ENCODE measurements at places on chromosomes 6 and 20. TPM values are rescaled to one million over a fixed set of nuclear protein-coding genes. Genes with fewer than 3 reads are reported as not detected.

DNA sequence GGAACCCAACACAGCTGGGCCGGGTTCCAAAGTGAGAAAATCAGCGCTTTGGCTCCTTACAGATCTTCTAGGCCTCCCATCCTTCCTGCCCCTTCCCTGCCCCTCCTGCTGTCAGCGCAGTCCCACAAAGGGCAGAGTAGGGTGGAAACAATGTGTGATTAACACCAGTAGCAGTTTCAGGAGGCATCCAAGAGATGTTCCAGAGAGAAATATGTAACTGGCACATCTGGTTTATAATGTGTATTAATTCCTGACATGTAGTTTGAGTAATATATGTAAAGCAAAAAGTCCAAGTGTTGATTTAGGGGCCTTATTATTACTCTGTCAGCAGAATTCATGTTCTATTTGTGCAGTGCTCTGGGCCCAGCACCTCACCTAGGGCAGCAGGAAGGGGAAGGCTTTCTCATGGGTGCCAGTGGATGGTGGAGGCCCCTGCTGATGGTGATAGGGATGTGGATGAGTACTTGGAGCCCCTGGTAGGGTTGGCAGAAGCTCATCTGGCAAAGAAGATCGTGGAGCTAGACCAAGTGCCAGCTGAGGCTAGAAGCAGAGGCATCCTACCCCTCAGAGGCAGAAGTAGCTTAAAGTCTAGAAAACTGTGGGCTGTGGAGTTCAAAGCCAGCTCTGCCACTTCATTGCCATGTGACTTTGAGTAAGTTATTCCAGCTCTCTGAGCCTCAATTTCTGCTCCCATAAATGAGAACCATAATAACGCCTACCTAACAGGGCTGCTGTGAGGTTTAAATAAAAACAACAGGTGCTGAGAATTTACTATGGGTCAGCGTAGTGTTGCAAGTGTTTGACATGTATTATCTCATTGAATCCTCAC lies 22.4 kb upstream of the RALY start:
- no peaks in the 10 kb centered on the region for H3K4me1 ChIP-seq
- H3K27me3 ChIP-seq, result no peaks in the 10 kb centered on the region
- no peak for DNase-seq
- no peaks in the 10 kb centered on the region for H3K36me3 ChIP-seq
- H3K4me3 ChIP-seq, result no peak overlapping the region

DNA sequence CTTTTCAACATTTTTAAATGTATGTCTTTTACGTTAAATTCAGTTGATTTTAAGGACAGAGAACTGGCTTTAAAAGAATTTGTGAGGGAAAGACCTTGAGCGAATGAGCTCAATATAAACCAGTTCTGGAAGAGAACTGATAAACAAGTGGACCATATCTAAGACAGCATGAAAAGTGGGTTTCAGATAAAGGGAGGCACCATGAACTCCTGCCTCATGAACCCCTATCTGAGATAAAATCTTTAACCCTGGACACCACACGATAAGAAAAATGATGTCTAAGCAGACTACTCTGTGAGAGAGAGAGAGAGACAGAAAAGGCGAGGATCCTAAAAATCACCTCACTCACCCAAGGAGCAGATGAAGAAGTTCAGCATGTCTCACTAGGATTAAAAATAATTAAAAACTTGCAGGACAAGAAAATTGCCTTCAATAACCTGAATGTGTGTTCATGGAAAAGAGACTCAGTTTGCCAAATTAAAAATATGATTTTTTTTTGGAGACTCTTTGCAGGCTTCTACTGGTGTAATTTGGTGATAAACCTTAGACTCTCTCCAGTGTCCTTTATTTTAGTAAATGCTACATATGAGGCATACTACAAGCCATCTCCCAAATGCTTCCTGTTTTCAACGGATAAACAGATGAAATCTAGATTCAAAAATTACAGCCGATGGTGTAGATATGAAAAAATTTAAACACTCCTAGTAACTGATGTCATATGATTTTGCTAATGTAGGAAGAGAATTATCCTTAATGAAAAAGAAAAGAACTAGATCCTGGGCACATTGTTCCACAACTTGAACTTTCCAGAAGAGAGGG lies 299.5 kb downstream of the ADGB start:
- H3K4me3 ChIP-seq, result no peak overlapping the region
- no peaks in the 10 kb centered on the region for H3K36me3 ChIP-seq
- DNase-seq, result no peak
- no peak overlapping the region for H3K27ac ChIP-seq
- H3K4me1 ChIP-seq, result no peaks in the 10 kb centered on the region
- H3K27me3 ChIP-seq, result no peaks in the 10 kb centered on the region

DNA sequence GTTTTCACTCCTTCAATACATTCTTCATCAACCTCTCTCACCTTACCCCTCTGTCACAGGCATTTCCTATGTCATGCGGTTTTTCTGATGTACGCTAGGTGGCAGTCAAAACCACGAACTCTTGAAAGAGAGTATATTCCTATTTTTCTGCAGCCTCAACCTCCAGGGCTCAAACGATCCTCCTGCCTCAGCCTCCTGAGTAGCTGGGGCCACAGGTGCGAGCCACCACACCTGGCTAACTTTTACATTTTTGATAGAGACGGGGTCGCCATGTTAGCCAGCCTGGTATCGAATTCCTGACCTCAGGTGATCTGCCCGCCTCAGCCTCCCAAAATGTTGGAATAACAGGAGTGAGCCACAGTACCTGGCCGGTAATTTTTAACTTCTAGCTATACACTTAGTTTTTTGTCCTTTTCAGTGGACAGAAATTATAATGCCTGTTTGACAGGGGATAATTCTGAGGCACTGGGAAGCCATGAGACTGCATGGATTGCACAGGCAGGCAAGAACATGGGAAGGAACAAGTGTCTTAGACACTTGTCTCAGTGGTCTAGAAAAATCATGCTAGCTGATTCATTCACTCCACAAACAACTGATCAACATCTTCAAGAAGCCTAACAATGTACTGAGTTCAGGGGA lies 22.5 kb upstream of the HFE start:
- no peak for DNase-seq

DNA sequence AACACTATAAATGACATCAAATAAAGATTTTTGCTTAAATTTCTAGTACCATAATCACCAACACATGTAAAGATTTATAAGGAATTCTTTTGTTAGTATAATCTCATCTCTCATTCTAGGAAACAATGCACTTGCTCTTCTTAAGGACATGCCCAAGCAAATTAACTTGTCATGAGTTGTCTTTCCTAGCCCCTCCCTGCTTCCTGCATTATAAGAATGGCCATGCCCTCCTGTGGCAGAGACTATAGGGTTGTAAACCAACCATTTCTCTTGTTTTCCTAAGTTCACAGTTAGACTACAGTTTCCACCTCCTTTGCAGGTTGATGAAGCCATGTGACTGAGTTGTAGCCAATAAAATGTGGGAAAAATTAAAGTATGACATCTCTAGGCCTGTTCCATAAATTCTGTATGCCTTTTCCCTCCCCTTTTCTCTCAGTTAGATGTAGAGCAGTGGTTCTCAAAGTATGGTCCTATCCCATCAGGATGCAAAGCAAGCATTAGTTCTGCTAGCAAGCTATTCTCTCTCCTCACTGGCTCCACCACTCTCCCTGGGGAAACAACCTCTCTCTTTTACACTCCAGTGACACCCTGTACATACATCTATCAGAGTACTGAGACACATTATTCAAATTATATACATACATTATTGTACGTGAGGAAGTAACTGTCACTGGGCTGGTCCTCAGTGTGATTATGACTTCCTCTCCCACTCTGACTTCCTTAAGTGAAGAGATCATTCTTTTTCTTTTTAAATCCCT lies 295.0 kb downstream of the PKHD1 start:
- no peak for DNase-seq
- no peaks in the 10 kb centered on the region for H3K36me3 ChIP-seq
- H3K4me3 ChIP-seq, result no peak overlapping the region
- H3K4me1 ChIP-seq, result no peaks in the 10 kb centered on the region
- no peak overlapping the region for H3K27ac ChIP-seq
- H3K27me3 ChIP-seq, result no peaks in the 10 kb centered on the region

GRCh38 chr6:53985366-53985765 lies 125.9 kb upstream of the MLIP start:
- H3K27me3 ChIP-seq, result no peaks in the 10 kb centered on the region
- no peaks in the 10 kb centered on the region for H3K36me3 ChIP-seq
- H3K4me1 ChIP-seq, result no peaks in the 10 kb centered on the region

- H3K36me3 ChIP-seq, result no peaks in the 10 kb centered on the region
- H3K4me1 ChIP-seq, result no peaks in the 10 kb centered on the region
- no peak overlapping the region for H3K4me3 ChIP-seq
- H3K27me3 ChIP-seq, result no peaks in the 10 kb centered on the region
These were observed 79.1 kb downstream of the TMEM242 start for GRCh38 chr6:157244175-157244574.

DNA sequence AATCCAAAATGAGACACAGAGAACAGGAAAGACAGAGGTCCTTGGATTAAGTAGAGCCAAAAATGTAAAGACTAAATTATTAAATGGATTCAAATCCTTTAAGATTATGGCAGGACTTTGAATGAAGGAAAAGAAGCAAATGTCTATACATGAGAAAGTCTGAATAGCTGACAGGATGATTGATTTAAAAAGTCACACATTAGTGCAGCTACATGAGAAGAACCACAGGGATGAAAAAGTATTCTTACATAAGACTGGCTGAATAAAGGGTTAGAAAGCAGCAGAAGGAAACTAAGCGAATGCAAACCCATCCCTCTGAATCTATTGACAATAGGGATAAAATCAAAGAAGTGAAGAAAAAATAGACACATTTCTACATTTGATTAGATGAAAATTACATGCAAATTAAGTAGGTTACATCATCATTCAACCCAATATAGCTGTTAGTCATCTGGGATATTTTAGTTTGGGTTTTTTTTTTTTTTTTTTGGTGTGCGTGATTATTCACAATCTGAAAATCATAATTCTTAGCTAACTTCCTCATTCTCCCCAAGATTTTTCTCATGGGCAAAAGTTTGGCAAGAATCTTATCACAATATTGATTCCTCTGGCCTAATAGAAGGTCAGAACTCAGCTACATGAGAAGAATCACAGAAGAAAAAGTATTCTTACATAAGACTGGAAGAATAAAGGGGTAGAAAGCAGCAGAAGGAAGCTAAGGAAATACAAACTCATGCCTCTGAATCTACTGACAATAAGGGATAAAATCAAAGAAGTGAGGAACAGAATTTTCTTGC lies 845.4 kb downstream of the HACE1 start:
- H3K36me3 ChIP-seq, result no peaks in the 10 kb centered on the region

GRCh38 chr20:50654904-50655303 lies 36.4 kb downstream of the RIPOR3 start:
- no peak overlapping the region for H3K27ac ChIP-seq
- no peak overlapping the region for H3K4me3 ChIP-seq
- no peaks in the 10 kb centered on the region for H3K4me1 ChIP-seq
- no peak for DNase-seq

GRCh38 chr20:4853757-4854560 lies 132.2 kb downstream of the PRND start:
- no peak for DNase-seq
- H3K4me1 ChIP-seq, result no peaks in the 10 kb centered on the region
- peaks cover 16% of the 10 kb centered on the region for H3K36me3 ChIP-seq
- no peaks in the 10 kb centered on the region for H3K27me3 ChIP-seq

DNA sequence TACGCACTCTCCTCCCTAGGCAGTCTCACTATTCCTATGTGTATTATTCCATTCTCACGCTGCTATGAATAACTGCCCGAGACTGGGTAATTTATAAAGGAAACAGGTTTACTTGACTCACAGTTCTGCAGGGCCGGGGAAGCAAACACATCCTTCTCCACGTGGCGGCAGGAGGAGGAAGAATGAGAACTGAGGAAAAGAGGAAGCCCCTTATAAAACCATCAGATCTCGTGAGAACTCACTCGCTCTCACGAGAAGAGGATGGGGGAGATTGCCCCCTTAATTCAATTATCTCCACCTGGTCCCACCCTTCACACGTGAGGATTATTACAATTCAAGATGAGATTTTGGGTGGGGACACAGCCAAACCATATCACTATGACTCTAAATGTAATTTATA lies 61.9 kb downstream of the ECT2L start:
- H3K36me3 ChIP-seq, result no peaks in the 10 kb centered on the region
- no peak overlapping the region for H3K4me3 ChIP-seq
- H3K27ac ChIP-seq, result no peak overlapping the region
- DNase-seq, result no peak
- no peaks in the 10 kb centered on the region for H3K4me1 ChIP-seq
- H3K27me3 ChIP-seq, result no peaks in the 10 kb centered on the region

DNA sequence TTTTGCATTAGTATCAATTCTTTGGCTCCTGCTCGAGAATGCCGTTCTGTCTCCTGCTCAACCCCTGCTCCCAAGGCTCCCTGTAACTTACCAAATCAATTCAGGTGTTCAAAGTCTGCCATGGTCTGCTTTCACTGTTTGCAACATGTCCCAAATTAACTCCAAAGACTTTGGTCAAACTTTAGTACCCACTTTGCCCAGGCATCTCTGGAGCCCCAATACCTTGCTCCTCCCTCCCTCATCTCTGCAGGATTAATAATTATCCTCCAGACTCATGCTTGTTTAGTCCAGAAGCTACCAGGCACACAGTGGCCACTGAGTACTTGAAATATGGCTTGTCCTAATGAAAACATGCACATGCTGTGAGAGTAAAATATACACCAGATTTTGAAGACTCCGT lies 30.2 kb downstream of the GCLC start:
- no peaks in the 10 kb centered on the region for H3K27me3 ChIP-seq
- H3K4me3 ChIP-seq, result no peak overlapping the region
- no peak for DNase-seq

- no peak for DNase-seq
- no peaks in the 10 kb centered on the region for H3K27me3 ChIP-seq
These were observed 53.0 kb upstream of the ANKEF1 start for GRCh38 chr20:9981829-9982228.

Gene SMIM26
- total RNA-seq, result 90.0 TPM

Gene SPATS1
- total RNA-seq, result not detected
